ENCODE measurements at places on chromosomes 2 and 18. TPM values are rescaled to one million over a fixed set of nuclear protein-coding genes. Genes with fewer than 3 reads are reported as not detected.
A peak's percentile ranks its signal among the peaks of the same experiment; 100 is the strongest.

PLEK gene
- total RNA-seq, result 1.8 TPM

DNA sequence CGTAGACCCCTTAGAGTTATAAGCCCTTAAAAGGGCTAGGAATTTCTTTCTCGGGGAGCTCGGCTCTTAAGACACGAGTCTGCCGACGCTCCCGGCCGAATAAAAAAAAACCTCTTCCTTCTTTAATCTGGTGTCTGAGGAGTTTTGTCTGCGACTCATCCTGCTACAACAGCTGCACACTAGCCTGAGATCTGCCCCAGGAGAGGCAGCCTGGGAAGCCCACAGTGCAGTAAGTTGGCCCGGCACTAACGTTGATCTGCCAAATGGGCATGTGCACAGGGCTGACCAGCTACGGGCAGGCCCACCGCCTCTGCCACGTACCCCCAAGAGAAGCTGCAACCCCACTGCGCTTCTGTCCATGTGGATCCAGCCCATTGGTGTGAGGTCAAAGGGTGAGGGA is 8.4 kb upstream of the LIMS2 start:
- H3K36me3 ChIP-seq, result no peaks in the 10 kb centered on the region
- H3K4me3 ChIP-seq, result no peak overlapping the region
- no peaks in the 10 kb centered on the region for H3K27me3 ChIP-seq
- no peak for DNase-seq

GRCh38 chr2:42569116-42569711 is 782 bp downstream of the MTA3 start:
- H3K4me3 ChIP-seq, result peak overlapping the region; percentile 99
- H3K27ac ChIP-seq, result peak overlapping the region; percentile 90

DNA sequence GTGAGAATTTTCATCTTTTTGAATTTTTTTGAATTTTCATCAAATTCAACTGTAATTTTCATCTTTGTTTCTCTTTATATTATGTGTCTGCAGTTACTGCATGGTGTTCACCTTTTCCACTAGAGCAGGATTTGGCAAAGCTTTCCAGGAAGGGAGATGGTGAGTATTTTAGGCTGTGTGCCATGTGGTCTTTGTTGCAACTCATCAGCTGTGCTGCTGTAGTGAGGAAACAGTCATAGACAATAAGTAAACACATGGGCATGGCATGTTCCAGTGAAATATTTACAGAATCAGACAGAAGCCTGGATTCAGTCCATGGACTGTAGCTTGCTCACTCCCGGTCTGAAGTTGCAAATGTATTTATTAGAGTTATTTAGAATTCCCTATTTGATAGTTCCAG is 120.4 kb downstream of the DCDC2C start:
- H3K27ac ChIP-seq, result no peak overlapping the region
- H3K4me1 ChIP-seq, result no peaks in the 10 kb centered on the region
- no peaks in the 10 kb centered on the region for H3K36me3 ChIP-seq
- no peak for DNase-seq

TUBB8B gene
- total RNA-seq, result not detected

DNA sequence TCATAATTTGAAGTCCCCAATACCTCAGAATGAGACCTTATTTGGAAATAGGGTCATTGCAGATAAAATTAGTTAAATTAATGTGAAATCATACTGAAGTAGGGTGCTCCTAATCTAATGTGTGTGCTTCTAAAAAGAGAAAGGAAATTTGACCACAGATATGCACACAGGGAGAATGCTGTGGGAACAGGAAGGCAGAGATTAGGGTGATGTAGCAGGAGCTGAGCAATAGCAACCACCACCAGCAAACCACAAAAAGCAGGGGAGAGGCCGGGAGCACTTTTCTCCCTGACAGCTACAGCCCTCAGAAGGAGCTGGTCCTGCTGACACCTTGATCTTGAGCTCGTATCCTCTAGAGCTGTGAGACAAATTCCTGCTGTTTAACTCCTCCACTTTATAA is 24.6 kb upstream of the SCG2 start:
- no peak overlapping the region for H3K4me3 ChIP-seq
- no peaks in the 10 kb centered on the region for H3K27me3 ChIP-seq
- no peak for DNase-seq
- no peaks in the 10 kb centered on the region for H3K36me3 ChIP-seq

CTDSP1 gene
- 189 TPM for total RNA-seq
